ENCODE measurements at places on chromosomes 6 and 20.

DNA sequence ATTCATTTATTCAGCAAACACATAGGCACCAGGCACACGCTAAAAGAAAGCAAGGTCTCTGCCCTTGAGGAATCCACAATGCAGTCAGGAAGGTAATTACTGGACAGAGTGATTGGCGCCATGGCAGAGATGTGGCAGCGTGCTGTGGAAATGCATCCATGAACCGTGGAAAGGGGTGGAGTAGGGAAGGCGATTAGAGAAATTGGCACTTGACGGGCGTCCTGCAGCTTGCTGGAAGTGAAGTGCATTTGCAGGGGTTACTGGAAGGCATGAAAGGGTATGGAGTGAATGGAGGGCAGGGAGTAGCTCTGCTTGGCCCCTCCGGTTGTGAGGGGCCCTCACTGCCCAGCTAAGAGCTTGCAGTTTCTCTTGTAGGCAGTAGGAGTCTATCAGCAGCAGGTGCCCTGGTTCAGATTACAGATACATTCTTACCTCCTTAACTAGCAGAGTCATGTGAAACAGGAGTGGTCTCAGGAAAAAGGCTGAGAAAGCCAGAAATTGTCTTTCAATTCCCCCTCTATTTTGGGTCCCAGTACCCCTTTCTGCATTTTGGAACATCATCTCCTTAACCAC lies 122.5 kb upstream of the TIAM2 start:
- DNase-seq: no peak

- DNase-seq: peak; percentile 88
These were observed 82.3 kb downstream of the CNBD2 start for GRCh38 chr20:36050436-36051317.

- DNase-seq: no peak
These were observed 25.8 kb upstream of the CCN6 start for GRCh38 chr6:112027942-112028674.

DNA sequence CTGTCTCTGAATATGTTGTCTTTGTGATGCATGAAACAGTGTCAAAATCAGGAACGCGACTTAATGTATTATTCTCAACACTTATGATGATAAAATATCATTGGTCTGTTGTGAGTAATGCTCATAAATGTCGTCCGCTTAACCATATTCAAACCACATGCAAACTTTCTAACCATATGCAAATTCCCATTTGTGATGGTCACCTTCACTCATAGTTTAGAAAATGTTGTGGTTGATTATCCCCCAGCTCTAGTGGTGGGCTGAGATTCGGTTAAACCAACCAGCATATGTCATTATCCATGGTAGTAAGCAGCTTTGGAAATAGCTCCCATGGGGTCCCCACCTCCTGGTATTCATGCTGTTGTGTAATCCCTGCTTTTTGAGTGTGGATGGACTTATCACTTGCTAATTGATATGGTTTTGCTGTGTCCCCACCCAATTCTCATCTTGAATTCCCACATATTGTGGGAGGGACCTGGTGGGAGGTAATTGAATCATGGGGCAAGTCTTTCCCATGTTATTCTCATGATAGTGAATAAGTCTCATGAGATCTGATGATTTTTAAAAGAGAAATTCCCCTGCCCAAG lies 360.0 kb upstream of the TSHZ2 start:
- no peak for DNase-seq

GRCh38 chr6:37622646-37623071 lies 75.0 kb downstream of the MDGA1 start:
- DNase-seq: no peak

DNA sequence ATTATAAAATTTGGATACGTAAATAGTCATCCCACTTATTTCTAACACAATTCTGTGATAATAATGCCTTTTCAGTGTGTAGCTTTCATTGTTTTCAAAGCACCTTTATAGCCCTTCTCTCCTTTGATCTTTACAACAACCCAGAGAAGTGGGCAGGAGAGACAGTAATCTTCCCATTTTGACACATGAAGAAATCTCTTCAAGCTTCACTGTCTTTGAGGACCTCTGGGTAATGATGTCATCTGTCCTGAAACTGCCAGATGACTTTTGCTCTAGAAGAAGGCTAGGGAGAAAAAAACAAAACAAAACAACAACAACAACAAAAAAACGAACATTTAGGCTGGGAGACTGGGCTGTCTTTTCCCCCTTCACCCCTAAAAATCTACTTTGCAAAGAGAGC lies 203.0 kb downstream of the KCNQ5 start:
- no peak for DNase-seq

DNA sequence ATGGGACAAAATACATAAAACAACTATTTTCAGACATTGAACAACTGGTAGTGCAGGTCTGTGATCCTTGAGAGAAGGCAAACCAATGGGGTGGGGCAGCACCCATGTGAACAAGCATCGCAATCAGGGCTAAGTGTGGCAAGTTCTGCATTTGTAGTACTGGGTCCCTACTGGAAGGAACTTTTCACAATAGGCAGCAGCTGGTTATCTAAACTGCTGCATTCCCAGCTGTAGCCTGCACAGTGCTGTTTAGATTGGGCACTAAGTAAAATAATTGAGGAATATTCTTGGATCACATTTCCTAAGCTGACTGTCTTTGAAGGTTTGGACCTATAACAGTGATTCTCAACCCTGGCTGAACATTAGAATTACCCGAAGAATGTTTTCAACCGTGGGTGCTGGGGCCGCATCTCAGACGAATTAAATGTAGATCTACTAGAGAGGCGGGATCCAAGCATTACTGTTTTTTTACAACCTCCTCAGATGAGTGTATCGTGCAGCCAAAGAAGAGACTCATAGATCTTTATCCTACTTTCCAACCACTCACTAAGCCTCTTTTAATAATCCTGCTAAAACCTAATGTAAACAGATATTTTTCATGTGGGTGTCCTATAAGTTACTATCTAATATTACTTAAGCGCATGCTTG lies 12.4 kb upstream of the MAP3K4 start:
- DNase-seq: no peak

DNA sequence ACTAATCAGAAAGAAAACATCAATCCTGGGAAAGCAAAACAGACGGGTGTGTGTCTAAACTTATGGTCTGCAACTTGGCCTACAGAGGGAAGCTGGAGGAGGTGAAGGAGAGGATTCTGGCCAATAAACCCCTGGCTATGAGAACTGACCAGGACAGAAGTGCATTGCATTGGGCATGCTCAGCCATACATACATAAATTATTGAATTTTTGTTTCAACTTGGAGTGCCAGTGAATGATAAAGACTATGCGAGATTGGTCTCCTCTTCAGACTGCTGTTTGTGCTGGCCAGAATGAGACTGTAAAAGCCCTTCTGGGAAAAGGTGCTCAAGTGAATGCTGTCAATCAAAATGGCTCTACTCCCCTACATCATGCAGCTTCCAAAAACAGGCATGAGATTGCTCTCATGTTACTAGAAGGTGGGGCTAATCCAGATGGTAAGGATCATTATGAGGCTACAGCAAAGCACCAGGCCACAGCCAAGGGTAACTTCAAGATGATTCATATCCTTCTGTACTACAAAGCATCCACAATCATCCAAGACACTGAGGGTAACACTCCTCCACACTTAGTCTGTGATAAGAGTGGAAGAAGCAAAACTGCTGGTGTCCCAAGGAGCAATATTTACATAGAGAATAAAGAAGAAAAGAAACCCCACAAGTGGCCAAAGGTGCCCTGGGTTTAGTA lies 17.4 kb downstream of the ADNP start:
- no peak for DNase-seq

GRCh38 chr20:50413088-50413500 lies 97.1 kb upstream of the PTPN1 start:
- no peak for DNase-seq

GRCh38 chr6:81758221-81758620 lies 5.7 kb upstream of the TENT5A start:
- DNase-seq: no peak

- no peak for DNase-seq
These were observed 51.2 kb upstream of the FRMD1 start for GRCh38 chr6:168130168-168130696.

DNA sequence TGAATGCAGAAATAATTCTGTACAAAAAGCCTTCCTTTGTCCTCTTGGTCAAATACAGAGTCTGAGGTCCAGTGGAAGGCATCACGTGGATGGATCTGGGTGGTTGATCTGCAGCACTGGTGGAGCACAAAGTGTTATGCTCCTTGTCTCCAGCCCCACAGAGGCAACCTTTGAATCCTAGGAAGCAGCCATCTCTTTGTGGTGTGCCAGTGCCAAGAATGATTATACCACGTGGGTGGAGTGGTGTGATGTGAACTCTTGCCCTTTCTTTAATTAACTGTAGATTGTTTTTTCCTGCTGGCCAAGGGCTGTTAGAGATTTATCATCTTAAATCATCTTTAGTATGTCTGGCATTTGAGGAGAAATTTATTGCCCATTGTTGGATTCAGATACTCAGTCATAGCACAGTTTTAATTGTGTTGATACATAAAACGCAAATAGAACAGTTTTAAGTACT lies 31.1 kb downstream of the NCOA7 start:
- DNase-seq: no peak

DNA sequence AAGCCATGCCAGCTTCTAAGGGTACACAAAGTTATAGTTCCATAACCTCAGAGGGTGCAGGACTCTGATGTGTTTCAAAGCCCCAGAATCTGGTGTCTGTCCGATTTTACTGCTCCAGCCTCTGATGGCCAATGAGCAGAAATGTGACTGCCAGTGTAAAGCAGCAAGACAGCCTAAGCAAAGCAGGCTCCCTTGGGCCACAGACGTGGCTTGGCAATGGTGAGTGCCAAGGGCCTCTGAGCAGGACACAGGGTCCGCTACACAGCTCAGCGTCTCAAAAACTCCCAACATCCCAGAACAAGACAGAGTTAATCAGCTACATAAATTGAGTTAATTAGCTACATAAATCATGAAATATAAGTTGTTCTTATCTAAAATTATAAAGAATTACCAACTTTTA lies 69.2 kb downstream of the PCSK2 start:
- no peak for DNase-seq

DNA sequence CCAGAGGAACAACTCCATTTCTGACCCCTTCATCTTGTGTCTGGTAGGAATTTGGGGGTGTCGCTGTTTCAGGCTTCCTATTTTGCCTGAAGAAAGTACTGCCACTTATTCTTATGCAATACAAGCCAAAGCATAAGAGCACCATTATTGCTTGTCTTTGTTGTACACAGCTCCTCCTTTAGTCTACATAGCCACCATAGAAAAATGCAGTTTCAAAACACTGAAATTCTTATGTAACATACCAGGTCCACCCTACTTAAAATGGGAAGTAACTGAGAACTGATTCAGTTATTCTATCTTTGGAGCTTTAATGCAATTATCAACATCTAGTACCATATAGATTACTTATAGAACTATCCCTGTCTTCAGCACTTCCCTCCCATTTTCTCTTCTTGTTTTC lies 255.5 kb downstream of the ARHGAP18 start:
- no peak for DNase-seq

DNA sequence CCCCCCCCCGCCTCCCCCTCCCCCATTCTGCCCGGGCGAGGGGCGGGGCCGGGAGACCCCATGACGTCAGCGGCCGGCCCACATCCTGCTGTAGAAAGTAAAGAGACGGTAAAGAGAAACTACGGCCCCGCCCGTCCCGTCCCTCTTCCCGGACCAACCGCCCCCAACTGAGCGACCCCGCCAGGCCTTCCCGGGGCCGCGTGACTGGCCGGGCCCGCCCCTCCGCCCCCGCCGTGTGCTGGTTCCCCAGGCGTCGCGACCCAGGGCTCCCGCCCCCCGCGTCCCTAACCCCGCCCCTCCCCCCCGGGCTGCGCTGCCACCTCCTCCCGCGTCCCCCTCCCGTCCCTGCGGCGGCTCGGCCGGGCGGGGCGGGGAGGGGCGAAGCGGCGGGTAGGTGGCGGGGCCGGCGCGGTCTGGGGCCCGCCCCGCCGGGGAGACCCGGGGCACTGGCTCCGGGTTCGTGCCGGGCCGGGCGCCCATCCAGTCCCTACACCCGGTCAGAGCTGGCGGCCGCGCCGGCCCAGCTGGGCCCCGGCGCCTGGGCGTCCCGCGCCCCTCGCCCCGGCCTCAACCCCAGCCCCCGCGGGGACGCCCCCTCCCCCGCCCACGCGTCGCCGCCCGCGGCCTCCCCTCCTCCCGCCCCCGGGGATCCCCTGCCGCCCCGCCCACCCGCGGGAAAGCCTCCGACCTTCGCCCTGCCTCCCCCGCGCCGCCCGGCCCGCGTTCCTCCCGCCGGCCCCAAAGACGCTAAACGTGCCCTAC lies 655 bp upstream of the HIVEP1 start:
- DNase-seq: peak; percentile 91

DNA sequence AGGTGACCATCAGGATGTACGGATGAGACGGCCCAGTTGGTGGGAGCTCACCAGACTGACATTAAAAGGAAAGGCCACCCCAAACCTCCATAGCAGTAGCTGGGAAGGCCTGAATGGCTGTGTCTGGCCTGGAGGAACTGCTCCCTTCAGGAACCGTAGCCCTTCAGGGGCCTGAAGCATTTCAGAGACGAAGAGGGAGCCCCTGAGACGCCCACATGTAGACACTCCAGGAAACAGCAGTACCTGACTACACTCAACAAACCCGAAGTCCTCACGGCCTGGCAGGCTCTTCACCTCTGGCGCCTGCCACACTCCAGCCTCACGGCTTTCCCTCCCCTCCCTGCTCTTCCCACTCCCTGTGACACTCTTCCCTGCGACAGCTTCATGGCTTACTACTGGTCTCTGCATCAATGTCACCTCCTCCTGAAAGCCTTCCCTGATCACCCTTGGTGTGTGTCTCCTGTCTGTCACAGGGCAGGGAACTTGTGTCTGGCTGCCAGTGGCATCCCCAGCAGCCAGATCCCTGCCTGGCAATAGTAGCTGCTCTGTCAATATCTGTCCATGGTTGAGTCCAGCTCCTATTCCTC lies 14.6 kb upstream of the STX16 start:
- DNase-seq: no peak

GRCh38 chr20:48604936-48605335 lies 222.9 kb downstream of the PREX1 start:
- no peak for DNase-seq

GRCh38 chr6:124076336-124077048 lies 272.8 kb downstream of the NKAIN2 start:
- no peak for DNase-seq

GRCh38 chr6:36171573-36171972 lies 25.0 kb upstream of the BRPF3 start:
- DNase-seq: no peak

DNA sequence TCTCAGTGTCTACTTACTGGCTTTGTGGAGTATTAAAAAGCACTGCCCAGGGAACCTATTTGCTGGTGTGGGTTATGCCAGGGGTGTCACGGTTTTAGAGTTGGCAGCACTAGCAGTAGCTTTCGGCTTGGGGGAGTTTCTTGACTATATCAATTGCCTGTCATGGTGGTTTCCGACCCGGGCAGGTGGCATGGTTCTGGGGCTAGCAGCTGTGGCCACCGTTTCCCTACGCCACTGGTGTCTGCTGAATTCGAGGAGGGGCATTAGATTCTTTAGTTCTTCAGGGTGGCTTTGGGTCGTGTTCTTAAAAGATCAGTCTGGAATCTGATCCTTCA lies 55.6 kb upstream of the FOXC1 start:
- no peak for DNase-seq

Measured in occipital lobe (tissue), 3 donors.